H4 (cell line): ENCODE measurements at places on chromosomes 12 and 14. TPM values are rescaled to one million over a fixed set of nuclear protein-coding genes. Genes with fewer than 3 reads are reported as not detected.

- no peak for DNase-seq
These were observed 22.0 kb upstream of the HIF1A start for GRCh38 chr14:61673305-61673704.

Gene FGD6
- total RNA-seq = 6.6 and 8.1 TPM in 2 replicates

DNA sequence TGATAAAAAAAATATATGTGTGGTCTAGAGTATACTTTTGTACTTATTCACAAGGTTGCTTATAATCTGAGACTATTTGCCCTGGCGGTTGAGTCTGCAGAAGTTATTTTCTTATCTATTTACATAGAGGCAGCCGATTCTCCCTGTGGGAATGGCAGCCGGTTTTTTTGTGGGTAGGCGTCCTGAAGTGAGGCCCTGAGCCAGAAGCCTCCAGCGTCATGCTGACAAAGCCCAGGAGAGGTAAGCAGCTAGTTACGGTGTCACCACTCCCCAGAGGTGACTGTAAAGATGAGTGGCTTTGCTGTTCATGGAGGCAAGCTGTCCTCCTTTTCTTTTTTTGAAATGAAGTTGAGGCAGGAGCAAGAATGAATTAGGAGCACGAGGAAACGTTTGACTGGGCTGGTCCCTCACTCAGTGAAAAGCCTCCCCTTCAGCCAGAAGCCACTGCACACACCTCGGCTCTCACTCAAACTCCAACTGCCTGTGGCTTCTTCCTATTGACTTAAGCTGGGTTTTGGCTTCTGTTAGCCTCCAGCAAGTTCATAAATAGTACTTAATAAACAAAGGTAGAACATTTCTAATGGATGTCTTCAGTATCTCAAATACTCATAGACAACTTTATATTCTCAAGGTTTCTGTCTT, 21.5 kb downstream of the PAX9 start:
- no peak for DNase-seq

DNA sequence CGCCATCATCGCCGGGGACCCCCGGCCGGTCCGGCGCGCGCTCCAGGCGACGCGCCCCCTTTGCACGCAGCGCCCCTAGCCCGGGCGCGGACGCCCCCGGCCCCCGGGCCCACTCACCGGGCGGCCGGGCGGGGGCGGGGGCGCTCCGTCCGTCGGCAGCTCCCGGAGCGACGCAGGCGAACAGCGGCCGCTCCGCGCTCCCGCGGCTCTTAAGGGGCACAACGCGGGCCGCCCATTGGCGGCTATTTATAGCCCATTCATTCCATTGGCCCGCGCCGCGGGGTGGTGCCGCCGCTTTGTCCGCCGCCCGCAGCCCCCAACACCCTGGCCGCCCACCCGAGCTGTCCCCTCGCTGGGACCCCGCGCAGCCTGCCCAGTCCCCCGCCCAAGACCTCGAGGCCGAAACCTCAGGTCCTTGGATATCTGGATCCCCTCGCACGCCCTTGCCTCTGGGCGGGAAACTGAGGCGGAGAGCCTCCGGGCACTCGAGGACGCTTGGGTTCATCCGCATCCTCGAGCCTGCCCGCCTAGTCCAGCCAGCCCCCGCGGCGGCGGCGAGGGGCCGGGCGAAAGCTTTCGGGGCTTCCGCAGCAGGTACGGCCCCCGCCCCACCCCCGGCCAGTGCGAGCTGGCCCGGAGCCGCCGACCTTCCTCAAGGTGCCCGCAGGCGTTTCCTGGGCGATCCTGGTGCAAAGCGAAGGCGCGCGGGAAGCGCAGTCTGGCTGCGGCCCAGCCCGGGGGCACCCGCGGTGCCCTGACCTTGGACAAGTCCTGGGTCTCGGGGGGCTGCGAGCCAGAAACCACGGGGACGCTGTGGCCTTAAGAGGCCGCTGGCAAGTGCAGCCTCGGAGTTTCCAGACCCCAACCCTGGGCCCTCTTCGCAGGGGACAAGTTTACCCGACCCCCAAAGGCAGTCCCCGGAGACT, at the start of gene CKB:
CKB (minus strand) TSS at position 182 of the 926 bp plus-strand sequence. CDS start 337 bp downstream, outside the sequence.
- no peak for DNase-seq

DNA sequence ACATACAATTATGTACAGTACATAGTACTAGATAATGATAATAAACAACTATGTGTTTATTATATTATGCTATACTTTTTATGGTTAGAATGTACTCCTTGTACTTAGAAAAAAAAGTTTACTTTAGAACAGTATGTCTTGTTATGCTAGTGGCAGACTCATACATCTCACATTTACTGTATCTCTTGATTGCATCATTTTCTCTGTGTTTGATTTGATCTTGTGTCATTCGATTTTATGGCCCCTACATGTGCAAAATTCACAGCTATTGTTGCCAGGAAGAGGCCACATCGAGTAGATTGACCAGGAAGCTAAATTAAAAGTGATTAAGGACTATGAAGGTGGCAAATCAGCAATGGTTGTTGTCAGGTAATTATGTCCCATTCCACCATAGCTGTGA, 153.0 kb downstream of the PCNX1 start:
- no peak for DNase-seq

DNA sequence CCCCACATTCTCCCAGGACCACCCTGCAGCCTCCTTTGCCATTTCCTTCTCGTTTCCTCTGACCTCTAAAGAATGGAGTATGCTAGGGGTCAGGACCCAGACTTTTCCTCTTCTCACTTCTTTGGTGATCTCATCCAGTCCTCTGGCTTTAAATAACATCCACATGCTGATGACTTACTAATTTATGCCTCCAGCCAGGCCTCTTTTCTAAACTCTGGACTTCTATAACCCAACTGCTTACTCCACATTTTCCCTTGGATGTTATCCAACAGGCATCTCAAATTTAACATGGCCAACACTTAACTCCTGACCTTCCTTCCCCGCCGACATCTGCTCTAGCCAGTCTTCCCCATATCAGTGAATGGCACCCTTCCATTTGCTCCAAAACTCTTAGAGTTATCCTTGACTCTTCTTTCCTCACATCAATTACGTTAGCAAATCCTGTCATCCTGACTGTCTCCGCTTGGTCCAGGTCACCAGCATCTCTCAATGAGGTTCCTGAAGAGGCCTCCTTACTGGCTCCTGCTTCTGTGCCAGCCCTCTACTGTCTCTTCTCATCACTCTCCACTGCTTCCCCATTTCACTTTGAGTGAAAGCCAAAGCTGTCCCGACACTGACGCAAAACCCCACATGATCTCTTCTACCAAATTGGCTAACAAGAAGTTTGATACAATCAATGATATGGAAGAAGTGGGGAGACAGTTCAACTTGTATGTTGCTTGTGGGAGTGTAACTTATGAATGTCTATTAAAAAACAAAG, 42.7 kb downstream of the TMBIM6 start:
- DNase-seq = peak; percentile 27

Gene KRT6A
- total RNA-seq = not detected in 2 replicates

GRCh38 chr12:133120385-133121191, 9.5 kb downstream of the ZNF891 start:
- DNase-seq = no peak

Gene PLEKHG7
- not detected in 2 replicates for total RNA-seq

GRCh38 chr12:85057370-85057963, 21.3 kb downstream of the LRRIQ1 start:
- DNase-seq = peak; percentile 33

GRCh38 chr12:66092559-66093269, 37.8 kb downstream of the LLPH start:
- no peak for DNase-seq

GRCh38 chr12:20716037-20716436, 20.9 kb downstream of the SLCO1C1 start:
- DNase-seq = no peak

DNA sequence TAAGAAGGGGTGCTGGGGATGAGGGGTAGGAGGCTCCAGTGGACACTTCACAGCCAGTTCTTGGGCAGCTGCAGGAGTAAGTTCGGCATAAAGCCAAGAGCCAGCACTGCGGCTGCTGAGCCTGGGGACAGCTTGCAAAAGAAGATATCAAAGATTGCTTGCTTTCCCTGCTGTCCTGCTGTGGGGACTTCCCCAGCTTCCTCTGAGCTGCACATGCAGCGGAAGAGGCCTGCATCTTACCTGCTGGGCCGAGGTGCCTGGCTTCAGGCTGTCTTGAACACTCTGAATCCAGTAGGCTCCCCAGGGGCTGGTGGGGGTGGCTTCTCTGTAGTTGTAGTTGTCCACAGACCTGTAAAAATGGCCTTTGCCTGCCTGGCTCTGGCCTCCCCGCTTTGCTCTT, 1.3 kb downstream of the CHGA start:
- no peak for DNase-seq

Gene CMKLR1
- total RNA-seq = 1.5 and 1.6 TPM in 2 replicates

GRCh38 chr14:68961781-68962584, 17.1 kb downstream of the ACTN1 start:
- peak; percentile 73 for DNase-seq

GRCh38 chr12:123106640-123107359, 44.1 kb downstream of the PITPNM2 start:
- DNase-seq = no peak

Gene TEX52
- total RNA-seq = not detected in 2 replicates

Gene TRAF3
- 15.2 and 16.4 TPM in 2 replicates for total RNA-seq

Gene VDR
- 5.6 and 7.3 TPM in 2 replicates for total RNA-seq

Gene CIROP
- not detected in 2 replicates for total RNA-seq

Gene GLT1D1
- total RNA-seq = not detected in 2 replicates

Gene RASSF9
- 0.23 and 0.54 TPM in 2 replicates for total RNA-seq

Gene CRADD
- total RNA-seq = 20.7 and 23.8 TPM in 2 replicates

DNA sequence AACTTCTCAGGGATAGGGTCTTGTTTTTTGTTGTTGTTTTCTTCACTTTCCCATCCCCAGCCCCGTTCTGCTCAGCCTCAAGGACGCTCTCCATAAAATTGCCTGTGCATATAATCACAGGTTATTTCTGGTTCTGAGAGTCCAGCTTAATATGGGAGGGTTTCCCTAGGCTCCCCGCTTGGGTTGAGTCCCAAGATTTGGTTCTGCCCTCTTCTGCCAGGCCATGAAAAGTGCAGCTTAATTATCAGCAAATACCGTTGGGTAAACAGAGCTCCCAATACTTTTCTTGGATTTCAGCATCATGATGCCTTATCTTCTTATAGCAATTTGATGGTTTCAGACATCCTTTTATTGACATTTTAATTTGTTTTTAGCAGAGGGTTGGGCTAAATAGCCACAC, 75.6 kb downstream of the GRIN2B start:
- DNase-seq = no peak

Gene KRT71
- total RNA-seq = not detected in 2 replicates

GRCh38 chr14:97707603-97708002, 910.4 kb downstream of the VRK1 start:
- DNase-seq = no peak

Gene CLECL1
- not detected in 2 replicates for total RNA-seq

Gene ARHGEF25
- total RNA-seq = 8.5 and 11.7 TPM in 2 replicates

DNA sequence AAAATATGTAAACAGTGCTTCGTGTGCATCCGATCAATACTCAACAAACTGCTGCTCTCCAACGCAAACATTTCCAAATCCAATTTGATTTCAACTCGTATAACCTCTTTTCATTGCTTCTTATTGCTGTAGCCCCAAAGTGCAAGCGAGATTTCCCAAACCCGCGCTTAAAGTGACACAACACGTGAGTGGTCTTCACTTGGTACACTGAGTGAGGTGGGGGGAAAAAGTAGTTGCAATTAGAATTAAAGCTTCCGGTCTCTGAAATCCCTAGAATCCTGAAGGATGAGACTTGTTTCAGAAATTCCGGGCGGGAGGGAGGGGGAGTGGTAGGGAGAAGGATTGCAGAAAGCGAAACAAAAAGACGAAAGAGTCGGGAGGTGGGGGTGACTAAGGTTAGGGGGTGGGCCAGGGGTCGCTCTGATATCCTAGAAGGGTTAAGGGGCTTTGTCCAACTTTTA, 387.5 kb downstream of the BCAT1 start:
- DNase-seq = peak; percentile 51

Gene LRRIQ1
- 0.15 and 0.31 TPM in 2 replicates for total RNA-seq

GRCh38 chr12:4648104-4648500, 749 bp downstream of the AKAP3 start:
- no peak for DNase-seq

- no peak for DNase-seq
These were observed 356.4 kb upstream of the DDHD1 start for GRCh38 chr14:53509276-53510244.

DNA sequence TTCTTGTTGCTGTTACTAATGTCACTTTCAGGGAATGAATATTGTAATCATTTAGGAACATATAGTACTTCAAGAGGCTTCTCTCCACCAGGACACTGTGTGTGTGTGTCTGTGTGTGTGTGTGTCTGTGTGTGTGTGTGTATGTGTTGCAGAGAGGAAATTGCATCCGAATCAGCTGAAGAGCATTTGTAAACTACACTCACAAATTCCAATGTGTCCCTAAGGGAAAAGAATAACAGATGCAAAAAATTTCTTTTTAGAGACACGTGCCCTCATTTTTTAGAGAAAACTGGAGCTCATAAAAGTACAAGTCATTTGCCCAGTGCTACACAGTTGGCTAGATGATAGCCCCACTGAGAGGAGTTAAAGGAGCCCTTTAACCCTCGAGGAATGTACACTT, 168.8 kb downstream of the ANO4 start:
- DNase-seq = no peak

Gene RNASE7
- not detected in 2 replicates for total RNA-seq

GRCh38 chr12:8639936-8640335, 22.7 kb downstream of the MFAP5 start:
- DNase-seq = no peak

DNA sequence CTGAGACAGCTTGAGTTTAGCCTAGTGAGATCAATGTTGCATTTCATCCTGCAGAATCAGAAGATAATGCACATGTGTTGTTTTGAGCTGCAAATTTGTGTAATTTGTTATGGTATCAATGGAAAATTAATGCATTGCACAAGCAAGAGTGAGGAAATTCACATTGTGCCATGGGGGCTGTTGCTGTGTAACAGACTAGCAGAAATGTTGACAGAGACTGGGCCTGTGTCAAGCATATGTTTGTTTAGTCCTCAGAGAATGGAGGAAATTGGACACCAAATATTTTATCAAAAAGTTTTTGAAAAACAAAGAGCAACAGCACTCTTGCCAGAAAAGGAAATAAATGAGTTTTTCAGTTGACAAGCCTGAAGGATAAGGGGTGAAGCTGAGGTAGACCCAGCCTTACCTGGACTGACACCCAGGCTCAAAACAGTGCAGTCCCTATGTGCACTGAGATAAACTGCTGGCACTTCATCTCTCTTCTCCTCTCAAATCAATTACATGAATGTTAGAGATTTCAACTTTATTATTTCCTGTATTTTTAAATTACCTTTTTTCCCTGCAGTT, 1150.0 kb downstream of the FSCB start:
- DNase-seq = no peak
